ENCODE measurements at places on chromosomes 5 and 9. TPM values are rescaled to one million over a fixed set of nuclear protein-coding genes. Genes with fewer than 3 reads are reported as not detected.

The DCP2 gene
- total RNA-seq = 23.0 TPM

The GALNT12 gene
- 23.6 TPM for total RNA-seq

The ZSWIM6 gene
- total RNA-seq = 9.2 TPM

The NELFB gene
- 74.0 TPM for total RNA-seq

All from placental pericyte (primary cell).